ENCODE measurements at places on chromosomes 1 and 21.

DNA sequence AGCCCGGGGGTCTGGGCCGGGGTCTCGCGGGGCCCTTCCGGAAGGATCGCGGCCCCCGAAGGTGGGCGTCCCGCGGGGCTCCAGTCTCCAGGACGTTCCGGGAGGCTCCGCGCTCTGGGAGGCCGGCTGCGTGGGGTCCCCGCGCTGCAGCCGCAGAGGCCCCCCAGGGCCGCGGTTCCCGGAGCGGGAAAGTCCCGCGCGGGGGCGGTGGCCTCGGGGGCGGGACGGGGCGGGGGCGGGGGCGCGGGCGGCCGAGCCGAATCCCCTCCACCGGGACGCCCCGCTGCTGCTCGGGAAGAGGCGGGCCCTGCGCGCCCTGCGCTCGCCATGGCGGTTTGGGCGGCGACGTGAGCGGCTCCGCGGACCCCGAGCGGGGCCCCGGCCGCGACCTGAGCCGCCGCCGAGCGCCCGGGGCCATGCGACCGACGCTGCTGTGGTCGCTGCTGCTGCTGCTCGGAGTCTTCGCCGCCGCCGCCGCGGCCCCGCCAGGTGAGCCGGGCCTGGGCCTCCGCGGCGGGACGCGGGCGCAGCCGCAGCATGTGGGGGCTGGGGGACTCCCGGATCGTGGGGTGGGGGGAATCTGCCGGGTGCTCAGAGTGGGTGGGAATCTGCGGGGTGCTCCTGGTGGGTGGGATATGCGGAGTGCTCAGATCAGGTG, at the start of gene IFNGR2:
IFNGR2 (plus strand) TSS at position 286 of the 658 bp plus-strand sequence; CDS start at position 417, 131 bp downstream.
- DNase-seq = no peak

DNA sequence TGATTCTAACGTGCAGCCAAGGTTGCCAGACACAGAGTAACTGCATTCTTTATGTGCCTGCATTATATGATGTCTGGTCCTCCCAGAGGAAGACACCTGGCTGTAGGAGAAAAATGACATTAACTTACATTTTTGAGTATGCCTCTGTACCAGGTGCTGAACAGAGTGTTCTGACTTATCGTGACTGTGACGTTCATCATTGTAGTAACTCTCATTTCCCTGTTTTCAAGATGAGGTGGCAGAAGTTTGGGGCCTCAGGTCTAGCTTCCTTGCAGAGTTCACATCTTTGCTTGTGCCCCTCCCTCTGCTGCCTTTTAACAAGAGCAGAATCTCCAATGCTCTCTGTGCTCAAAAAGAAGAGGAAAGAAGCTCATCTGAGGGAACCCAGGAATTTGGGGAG, 488.0 kb downstream of the AJAP1 start:
- no peak for DNase-seq

- DNase-seq = no peak
Measured at GRCh38 chr1:98437540-98437939, 224.0 kb upstream of the SNX7 start.

GRCh38 chr1:28194326-28195035, 18.0 kb upstream of the PTAFR start:
- no peak for DNase-seq

GRCh38 chr1:54993140-54993539, 5.6 kb upstream of the BSND start:
- no peak for DNase-seq

DNA sequence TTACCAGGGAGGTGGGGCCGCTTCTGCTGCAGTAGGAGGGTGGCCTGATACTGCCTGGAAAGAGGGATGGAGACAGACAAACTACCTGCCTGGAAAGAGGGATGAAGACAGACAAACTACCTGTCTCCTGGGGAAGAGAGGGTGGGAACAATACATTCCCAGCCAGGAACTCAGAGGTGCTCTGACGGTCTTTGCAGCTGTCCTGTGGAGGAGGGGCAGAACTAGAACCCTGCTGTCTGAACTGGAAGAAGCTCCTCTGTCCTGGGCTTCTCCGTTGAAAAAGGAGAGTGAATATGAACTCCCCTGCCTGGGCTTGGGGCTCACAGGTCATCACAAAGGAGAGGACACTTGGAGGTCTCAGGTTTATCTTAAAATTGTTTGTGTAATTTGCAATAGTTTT, 40.3 kb upstream of the ETV3 start:
- no peak for DNase-seq

- no peak for DNase-seq
Measured at GRCh38 chr1:237959838-237960237, 69.1 kb upstream of the ZP4 start.

DNA sequence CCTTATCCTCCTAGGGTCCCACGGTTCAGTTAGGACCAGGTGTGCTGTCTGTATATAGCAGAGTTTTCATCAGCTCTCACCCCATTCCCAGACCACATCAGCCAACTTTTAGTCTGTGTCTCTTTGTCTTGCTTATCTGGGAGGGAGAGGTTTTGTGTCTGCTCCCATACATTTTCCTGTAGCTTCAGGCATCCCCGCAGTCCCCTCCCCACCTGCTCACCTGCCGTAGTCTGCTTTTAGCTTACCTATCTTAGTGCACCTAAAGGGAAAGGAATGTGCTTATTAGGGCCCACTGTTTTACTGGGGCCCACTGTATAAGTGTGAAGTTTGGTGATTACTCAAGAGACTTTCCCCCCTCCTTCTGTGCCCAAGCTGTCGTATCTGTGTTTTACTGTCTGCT, 225.1 kb downstream of the PLA2G4A start:
- DNase-seq = no peak

Measured in omental fat pad (tissue), 4 donors.